ENCODE measurements at places on chromosomes 2 and 18.

DNA sequence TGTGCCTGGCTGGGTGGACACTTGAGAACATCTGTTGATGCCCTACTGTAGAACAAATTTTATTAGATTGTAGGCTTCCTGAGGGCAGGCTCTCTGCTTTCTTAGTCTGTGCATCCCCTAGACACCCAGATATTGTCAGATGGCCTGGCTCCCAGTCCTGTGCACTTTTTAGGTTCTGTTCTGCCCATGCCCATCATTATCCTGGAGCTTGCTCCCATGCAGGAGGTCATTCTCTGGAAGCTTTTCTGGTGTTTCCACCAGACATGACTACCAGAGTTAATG, 213.3 kb downstream of the MYCN start:
- DNase-seq = no peak

- DNase-seq = no peak
These were observed 43.9 kb upstream of the RAB11FIP5 start for GRCh38 chr2:73156539-73157124.

GRCh38 chr18:56647071-56647470, 4.1 kb upstream of the WDR7 start:
- DNase-seq = no peak

- DNase-seq = no peak
These were observed 376.4 kb downstream of the INSIG2 start for GRCh38 chr2:118464546-118465265.

- peak; percentile 76 for DNase-seq
These were observed 140.8 kb upstream of the ZEB2 start for GRCh38 chr2:144660518-144661316.

DNA sequence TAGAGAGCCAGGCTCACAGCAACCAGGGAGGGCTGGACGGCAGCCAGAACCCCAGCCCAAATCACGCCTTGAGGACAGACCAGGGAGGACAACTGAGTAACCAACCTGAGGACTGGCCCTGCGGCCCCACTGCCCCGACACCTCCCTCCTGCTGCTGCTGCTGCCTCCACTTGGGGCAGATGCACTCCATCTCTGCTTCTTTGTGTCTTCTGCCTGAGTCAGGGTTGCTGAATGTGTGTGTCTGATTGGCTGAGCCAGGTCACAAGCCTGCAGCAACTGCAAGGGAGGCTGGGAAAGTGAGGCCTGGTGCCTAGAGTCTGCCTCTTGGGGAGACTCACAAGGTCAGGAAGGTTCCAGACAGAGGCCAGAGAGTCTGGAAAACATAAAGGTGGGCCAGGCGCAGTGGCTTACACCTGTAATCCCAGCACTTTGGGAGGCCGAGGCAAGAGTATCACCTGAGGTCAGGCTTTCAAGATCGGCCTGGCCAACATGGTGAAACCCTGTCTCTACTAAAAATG, 83.4 kb downstream of the ZFP36L2 start:
- DNase-seq = peak; percentile 70

- DNase-seq = no peak
These were observed 425.7 kb downstream of the LRATD1 start for GRCh38 chr2:15058015-15058720.

- DNase-seq = no peak
These were observed 58.3 kb upstream of the RAPGEF4 start for GRCh38 chr2:172677363-172677762.

- DNase-seq = no peak
These were observed 18.6 kb downstream of the THNSL2 start for GRCh38 chr2:88188748-88189147.

- DNase-seq = peak; percentile 31
These were observed 41.4 kb downstream of the STEAP3 start for GRCh38 chr2:119264781-119265692.
